ENCODE measurements at places on chromosomes 6 and 20. TPM values are rescaled to one million over a fixed set of nuclear protein-coding genes. Genes with fewer than 3 reads are reported as not detected.

DNA sequence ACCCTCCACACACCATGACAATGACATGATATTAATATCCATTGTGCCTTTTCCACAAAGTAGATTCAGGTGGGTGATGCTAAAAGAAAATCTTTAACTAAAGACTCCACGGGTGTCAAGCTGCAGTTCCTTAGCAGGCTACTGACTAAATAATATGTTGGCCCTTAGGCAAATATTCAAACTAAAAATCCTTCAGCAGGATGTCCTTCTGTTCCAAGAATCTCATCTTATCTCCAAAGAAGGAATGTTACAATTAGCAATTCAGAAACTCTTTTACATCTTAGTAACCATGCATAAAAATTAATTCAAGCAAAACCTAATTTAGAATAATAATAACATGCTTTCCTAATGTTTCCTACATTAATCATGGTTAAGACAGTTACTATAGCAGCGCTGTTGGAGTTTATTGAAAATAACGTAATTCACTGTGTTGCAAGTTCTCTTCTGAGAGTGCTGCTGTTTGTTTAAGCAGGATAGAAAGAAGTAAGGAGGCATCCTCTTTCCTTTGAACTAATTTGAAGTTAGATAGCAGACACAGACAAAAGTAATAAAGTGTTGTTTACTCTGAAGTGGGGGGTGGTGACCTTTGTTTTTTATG lies 414.8 kb upstream of the CDH4 start:
- H3K4me3 ChIP-seq: no peak overlapping the region
- H3K4me1 ChIP-seq: no peaks in the 10 kb centered on the region
- H3K27me3 ChIP-seq: no peaks in the 10 kb centered on the region

The LPA gene
- 0.24 TPM for total RNA-seq

GRCh38 chr20:14759979-14760378 lies 422.6 kb upstream of the FLRT3 start:
- H3K27ac ChIP-seq: no peak overlapping the region
- no peak overlapping the region for H3K4me3 ChIP-seq
- H3K36me3 ChIP-seq: no peaks in the 10 kb centered on the region
- no peaks in the 10 kb centered on the region for H3K27me3 ChIP-seq
- DNase-seq: no peak

DNA sequence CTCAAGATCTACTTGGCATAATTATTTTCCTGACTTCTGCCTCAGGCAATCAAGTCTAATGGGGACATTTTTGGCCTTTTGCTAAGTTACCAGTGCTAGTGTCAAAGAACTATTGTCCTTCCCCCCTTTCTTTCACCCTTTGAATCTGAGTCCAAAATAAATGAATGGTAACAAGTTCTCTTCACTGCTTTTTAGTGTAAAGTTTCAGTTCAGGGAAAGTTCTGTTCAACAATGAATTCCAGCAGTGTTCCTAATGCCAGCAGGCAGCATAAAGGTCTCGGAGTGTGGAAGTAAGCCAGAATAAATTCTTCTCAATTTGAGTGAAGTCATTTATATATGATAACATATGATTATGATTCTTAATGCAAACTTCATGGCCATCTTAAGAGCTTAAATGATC lies 20.8 kb upstream of the TSPYL1 start:
- no peaks in the 10 kb centered on the region for H3K27me3 ChIP-seq
- H3K4me1 ChIP-seq: peaks cover 2% of the 10 kb centered on the region
- H3K36me3 ChIP-seq: no peaks in the 10 kb centered on the region
- no peak for DNase-seq
- H3K27ac ChIP-seq: no peak overlapping the region

The PHACTR1 gene
- 6.4 TPM for total RNA-seq

The TMEM200A gene
- 16.9 TPM for total RNA-seq

DNA sequence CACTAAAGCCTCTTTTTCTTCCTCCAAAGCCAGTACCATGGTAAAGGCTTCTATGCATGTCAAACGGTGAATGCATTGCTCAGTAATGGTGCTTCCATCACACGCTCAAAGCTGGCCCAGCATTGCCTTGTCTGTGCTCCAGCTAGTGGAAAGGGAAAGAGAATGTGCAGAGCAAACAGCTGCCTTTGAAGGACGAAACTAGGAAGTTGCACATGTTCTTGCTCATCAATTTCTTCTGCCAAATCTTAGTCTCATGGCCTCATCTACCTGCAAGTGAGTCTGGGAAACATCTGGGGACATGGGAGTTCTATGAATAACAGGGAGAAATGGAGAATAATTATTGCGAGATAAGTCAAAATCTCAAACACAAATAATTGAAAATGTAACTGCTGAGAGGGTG lies 216.5 kb upstream of the SSTR4 start:
- H3K4me1 ChIP-seq: no peaks in the 10 kb centered on the region
- H3K27ac ChIP-seq: no peak overlapping the region
- DNase-seq: no peak
- no peaks in the 10 kb centered on the region for H3K36me3 ChIP-seq
- no peak overlapping the region for H3K4me3 ChIP-seq

- H3K4me1 ChIP-seq: no peaks in the 10 kb centered on the region
- no peaks in the 10 kb centered on the region for H3K36me3 ChIP-seq
- H3K27me3 ChIP-seq: no peaks in the 10 kb centered on the region
- DNase-seq: no peak
- no peak overlapping the region for H3K4me3 ChIP-seq
- H3K27ac ChIP-seq: no peak overlapping the region
Measured at GRCh38 chr20:467755-468154, 5.4 kb upstream of the TBC1D20 start.

GRCh38 chr20:62557462-62557861 lies 81.7 kb upstream of the GATA5 start:
- no peak overlapping the region for H3K4me3 ChIP-seq
- no peaks in the 10 kb centered on the region for H3K27me3 ChIP-seq
- no peak overlapping the region for H3K27ac ChIP-seq
- DNase-seq: no peak
- H3K4me1 ChIP-seq: no peaks in the 10 kb centered on the region
- H3K36me3 ChIP-seq: no peaks in the 10 kb centered on the region

DNA sequence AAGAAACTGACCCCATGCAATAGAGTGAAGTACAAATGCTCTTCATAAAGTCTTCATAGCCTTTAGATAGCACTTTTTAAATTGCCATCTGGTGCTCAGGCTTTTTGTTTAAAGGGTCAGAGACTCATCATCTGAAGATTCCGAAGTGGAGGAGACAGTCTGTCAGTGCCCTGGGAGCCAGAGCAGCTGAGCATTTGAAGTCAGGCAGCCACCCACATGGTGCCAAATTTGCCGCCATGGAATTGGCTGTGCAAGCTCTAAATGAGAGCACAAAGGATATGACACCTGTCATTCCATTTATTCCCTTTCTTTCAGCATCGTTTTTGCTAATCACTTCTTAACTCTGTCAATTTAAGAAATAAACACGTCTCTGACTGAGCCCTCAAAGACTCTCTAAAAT lies 32.8 kb upstream of the CEP162 start:
- H3K27ac ChIP-seq: no peak overlapping the region
- H3K4me3 ChIP-seq: no peak overlapping the region

DNA sequence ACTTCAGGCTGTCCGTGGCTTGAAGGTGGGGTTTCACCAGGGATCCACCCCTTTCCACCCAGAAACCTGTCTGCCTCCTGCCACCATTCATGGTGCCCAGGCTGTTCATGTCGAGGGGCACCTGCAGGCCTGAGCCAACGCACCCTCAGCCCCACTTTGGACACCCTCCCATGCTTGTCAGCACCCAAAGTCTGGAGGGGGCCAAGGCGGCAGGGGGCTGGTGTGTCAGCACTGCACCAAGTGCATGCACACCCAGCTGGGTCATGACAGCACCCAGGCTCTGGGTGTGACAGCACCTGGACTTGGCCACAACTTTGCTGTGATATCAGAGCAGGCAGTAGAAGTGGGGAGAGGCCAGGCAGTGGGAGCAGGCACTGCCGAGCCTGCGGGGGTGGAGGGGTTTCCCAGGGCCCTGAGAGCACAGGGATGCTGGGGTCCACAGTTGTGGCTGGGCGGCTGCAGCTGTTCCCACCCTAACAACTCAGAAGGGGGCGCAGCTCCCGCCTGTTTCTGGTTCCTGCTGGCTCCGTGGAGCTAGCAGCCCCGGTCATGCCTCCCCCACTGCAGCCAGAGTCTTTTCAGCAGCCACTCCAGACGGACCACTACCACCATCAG lies 33.3 kb upstream of the GRM4 start:
- H3K27ac ChIP-seq: no peak overlapping the region
- DNase-seq: no peak
- no peaks in the 10 kb centered on the region for H3K36me3 ChIP-seq

GRCh38 chr6:106568530-106568929 lies 60.8 kb downstream of the RTN4IP1 start:
- no peaks in the 10 kb centered on the region for H3K36me3 ChIP-seq
- H3K27ac ChIP-seq: no peak overlapping the region
- no peak overlapping the region for H3K4me3 ChIP-seq
- no peaks in the 10 kb centered on the region for H3K27me3 ChIP-seq

DNA sequence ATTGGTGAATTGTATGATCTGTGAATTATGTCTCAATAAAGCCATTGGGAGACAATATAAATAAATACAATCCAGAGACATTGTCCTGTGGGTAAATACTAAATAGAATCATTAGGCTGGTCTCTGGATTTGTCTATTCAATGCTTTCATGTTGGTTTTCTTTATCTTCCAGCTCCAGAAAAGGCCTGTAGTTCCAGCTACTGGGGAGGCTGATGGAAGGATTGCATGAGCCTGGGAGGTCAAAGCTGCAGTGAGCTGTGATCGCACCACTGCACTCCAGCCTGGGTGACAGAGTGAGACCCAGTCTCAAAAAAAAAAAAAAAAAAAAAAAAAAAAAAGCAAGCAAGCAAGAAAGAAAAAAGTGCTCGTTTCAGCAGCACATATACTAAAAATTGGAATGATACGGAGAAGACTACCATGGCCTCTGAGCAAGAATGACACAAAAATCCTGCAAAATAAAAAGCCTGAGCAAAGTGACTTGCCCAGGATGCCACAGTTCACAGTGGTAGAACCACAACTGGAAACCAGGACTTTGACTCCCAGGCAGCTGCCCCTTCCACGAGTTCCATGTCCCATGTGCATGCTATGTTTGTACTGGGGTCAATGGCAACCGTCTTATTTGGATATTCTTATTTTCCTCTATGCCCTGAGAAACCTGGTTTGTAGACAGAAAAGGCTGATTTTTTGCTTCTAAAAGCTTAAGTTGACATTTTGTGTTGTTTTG lies 33.6 kb upstream of the GMPR start:
- H3K4me3 ChIP-seq: no peak overlapping the region
- peaks cover 17% of the 10 kb centered on the region for H3K4me1 ChIP-seq
- H3K36me3 ChIP-seq: no peaks in the 10 kb centered on the region
- no peak overlapping the region for H3K27ac ChIP-seq

- H3K27ac ChIP-seq: peak within 1 kb of the TSS; percentile 100
- H3K36me3 ChIP-seq: no peaks in the 10 kb centered on the region
- peak; percentile 97 for DNase-seq
- H3K4me1 ChIP-seq: peaks cover 7% of the 10 kb centered on the region
- H3K4me3 ChIP-seq: peak within 1 kb of the TSS; percentile 100
Measured at GRCh38 chr20:49915380-49916145, at the start of gene SPATA2. SPATA2 (minus strand) TSS chr20:49915529; CDS start chr20:49908490, 7,039 bp downstream.

The KCNK15 gene
- 3.5 TPM for total RNA-seq

DNA sequence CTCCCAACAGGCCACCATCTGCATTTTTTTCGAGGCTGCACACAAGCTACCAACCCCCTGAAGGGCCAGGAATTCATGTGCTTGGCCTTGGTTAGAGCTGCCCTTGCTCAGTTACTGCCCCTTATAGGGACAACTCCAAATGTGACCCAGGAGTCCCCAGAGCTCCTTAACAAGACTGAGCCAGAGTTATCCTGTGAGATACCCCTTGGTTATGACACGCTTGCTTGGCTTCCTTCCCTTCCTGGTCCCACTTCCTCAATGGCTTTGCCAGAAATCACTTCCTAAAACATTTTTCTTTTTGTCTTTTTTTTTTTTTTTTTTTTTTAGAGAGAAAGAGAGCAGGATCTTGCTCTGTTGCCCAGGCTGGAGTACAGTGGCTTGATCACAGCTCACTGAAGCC lies 8.9 kb downstream of the TREM1 start:
- no peaks in the 10 kb centered on the region for H3K36me3 ChIP-seq
- H3K27me3 ChIP-seq: no peaks in the 10 kb centered on the region
- H3K4me1 ChIP-seq: no peaks in the 10 kb centered on the region
- H3K27ac ChIP-seq: no peak overlapping the region
- no peak overlapping the region for H3K4me3 ChIP-seq

DNA sequence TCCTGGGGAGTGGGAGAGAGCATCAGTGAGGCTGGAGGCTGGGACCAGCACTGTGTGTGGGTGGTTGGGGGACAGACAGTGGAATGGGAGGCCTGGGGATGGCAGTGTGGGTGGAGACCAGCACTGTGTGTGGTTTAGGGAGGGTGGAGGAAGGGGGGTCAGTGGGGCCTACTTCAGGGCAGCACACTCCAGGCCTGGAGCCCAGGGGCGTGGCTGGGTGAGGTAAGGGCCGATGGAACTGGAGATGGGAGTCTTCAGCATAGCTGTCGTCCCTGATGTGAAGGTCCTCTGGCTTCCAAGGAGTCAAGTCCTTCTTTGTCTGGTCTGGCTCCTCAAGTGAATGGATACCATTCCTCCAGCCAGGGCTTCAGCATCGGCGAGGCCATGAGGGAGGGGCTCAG lies 18.6 kb downstream of the KCNK17 start:
- no peaks in the 10 kb centered on the region for H3K36me3 ChIP-seq
- no peak overlapping the region for H3K4me3 ChIP-seq
- H3K27me3 ChIP-seq: no peaks in the 10 kb centered on the region
- no peaks in the 10 kb centered on the region for H3K4me1 ChIP-seq
- no peak for DNase-seq

GRCh38 chr6:72739368-72739779 lies 117.5 kb downstream of the KCNQ5 start:
- H3K27ac ChIP-seq: no peak overlapping the region
- H3K36me3 ChIP-seq: no peaks in the 10 kb centered on the region
- no peaks in the 10 kb centered on the region for H3K4me1 ChIP-seq
- no peak for DNase-seq
- H3K4me3 ChIP-seq: no peak overlapping the region

The BEND6 gene
- total RNA-seq: 1.3 TPM

The FGD2 gene
- total RNA-seq: 13.6 TPM

- no peaks in the 10 kb centered on the region for H3K27me3 ChIP-seq
- H3K4me1 ChIP-seq: no peaks in the 10 kb centered on the region
- no peaks in the 10 kb centered on the region for H3K36me3 ChIP-seq
Measured at GRCh38 chr6:42100029-42100901, 42.2 kb downstream of the C6orf132 start.

- DNase-seq: no peak
- no peaks in the 10 kb centered on the region for H3K36me3 ChIP-seq
Measured at GRCh38 chr6:148578489-148578814, 168.4 kb upstream of the UST start.

- H3K4me3 ChIP-seq: no peak overlapping the region
- H3K36me3 ChIP-seq: no peaks in the 10 kb centered on the region
- H3K27ac ChIP-seq: no peak overlapping the region
- no peaks in the 10 kb centered on the region for H3K27me3 ChIP-seq
- H3K4me1 ChIP-seq: no peaks in the 10 kb centered on the region
Measured at GRCh38 chr6:139931747-139932146, 557.3 kb upstream of the CITED2 start.

The PSORS1C1 gene
- 2.1 TPM for total RNA-seq

The TRAPPC3L gene
- not detected for total RNA-seq

The HLA-DRA gene
- 133 TPM for total RNA-seq

Data from ovary (tissue), 10 donors.